CD8-positive, alpha-beta T cell (primary cell): ENCODE measurements at places on chromosomes 6 and 20.

DNA sequence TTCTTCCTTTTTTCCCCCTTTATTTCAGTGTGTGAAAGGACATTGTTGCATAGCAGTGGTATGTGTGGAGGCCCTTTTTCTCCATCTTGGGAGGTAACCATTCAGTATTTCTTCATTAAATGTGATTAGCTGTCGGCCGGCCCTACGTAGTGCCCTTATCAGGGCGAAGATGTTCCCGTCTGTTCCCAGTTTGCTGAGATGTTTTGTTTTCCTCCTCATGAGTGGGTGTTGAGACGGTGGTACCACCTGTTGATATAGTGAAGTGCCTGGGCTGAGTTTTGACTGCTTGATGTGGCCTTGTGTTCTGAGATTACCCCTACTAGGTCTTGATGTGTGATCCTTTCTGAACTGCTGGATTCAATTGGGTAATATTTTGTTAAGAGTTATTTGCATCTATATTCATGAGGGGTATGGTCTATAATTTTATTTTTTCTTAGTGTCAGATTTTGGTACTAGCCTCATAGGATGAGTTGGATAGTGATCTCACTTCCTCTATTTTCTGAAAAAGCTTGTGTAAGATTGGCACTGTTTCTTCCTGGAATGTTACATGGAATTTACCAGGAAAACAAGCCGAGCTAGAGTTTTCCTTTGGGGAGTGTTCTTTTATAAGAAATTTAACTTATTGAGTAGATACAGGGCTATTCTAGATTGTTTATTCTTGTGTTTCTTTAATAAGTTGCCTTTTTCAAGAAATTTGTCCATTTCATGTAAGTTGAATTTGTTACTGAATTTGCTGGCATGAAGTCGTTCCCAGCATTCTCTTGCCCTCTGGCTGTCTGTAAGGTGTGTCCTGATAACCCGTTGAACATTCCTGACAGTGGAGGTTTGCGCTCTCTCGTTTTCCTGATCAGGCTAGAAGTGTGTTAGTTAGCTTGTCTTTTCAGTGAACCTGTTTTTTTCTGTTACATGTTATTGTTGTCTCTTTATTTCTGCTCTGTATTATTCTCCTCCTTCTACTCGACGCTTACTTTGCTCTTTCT lies 4.3 kb downstream of the MTG2 start:
- no peak for DNase-seq

DNA sequence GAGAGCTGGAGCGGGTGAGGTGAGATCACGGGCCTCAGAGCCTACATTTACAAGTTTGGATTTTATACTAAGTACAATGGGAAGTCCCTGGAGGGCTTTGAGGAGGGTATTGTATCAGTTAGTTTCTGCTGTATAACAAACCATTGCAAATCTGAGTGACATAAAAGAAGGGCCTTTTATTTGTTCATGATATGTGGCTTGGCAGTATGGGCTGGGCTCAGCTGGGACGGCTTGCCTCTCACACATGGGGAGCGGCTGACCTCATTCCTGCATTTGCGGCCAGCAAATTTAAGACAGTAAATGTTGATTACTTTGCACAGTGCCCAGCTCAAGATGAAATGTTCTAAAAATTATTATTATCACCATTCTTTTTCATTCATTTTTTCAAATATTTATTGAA lies 21.7 kb downstream of the GDAP1L1 start:
- no peak for DNase-seq

DNA sequence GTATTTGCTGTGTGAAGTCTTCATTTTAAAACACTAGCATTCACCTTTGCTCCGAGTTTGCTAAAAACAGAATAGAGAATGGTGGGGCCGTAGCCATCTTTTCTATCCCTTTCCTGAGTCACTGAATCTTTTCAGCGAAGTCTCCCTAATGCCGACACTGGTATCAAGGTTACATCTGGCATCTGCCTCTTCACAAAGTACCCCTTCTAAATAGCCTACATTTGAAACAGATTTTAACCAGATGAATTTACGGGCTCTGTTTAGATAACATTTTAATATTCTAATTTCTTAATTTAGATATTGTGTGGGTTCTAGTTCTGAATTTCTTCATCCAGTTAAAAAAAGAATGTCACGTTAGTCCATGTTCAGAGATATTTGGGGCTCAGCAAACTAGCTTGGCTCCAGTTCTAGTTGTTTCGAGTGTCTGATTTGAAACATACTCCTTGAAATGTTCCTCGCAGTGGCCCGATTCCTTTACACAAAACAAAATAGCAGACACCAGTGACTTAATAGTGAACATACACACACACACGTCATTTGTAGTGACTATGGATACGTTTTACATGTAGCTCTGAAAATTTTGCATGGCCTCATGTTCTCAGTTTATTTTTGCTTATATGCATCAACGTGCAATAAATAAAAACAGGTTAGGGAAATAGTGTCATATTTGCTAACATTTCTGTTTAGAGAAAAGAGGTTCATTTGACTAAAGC lies 15.1 kb downstream of the DSP start:
- no peak for DNase-seq

- no peak for DNase-seq
Observed at GRCh38 chr20:5730131-5730530, 20.1 kb upstream of the SHLD1 start.

GRCh38 chr20:59891581-59891980 lies 41.9 kb downstream of the SYCP2 start:
- DNase-seq = no peak

DNA sequence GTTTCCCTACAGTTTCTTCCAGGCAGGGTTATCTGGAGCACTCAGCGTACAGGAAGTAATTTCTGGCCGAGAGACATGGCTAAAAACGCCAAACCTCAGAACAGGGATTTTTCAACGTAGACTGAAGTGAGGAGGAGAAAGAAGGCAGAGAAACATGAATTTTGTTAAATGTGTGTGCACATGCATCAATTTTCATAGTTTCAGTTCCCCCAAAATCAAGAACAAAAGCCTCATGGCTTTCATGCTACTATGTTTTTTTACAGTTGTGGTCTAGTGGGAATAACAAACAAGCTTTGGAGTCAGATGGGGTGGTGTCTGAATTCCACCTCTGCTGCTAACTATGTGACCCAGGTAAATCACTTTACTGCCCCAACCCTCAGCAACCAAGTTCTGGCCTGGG lies 4.9 kb downstream of the TOMM34 start:
- DNase-seq = no peak

DNA sequence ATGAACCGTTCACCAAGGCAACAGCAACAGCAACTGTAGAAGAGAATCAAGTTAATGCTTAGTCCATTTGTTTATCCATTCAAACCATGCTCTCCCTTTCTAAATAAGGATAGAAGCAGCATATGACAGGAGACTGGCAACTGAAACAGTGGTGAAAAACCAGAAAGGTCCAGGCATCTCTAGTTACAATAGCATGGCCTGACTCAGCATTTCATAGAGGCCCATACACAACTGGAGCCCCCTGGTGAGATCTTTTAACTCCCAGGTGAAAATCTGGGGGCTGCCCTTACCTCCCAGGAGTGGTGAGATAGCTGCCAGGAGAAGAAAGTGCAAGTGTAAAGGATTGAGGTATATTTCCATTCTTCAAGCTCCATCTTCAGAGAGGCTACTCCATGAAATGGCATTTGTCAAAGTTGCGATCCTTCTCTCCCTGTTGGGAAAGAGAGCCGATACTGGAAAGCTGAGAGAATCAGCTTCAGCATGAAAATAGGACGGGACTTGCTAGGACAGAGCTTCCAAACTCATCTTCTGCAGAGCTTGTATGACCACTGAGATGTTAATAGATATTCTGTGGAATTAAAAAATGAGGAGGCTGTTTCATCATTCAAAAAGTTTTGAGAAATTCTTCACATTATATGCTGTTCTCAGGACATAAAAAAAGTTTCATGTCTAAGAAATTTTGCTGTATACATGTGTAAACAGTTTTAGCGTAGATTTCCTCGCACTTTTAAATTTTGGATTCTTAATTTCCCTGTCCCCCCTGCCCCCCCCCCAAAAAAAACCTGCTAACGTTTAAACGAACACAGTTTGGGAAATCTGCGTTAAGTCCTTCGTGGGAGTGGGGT lies 10.9 kb upstream of the SLC2A12 start:
- no peak for DNase-seq

DNA sequence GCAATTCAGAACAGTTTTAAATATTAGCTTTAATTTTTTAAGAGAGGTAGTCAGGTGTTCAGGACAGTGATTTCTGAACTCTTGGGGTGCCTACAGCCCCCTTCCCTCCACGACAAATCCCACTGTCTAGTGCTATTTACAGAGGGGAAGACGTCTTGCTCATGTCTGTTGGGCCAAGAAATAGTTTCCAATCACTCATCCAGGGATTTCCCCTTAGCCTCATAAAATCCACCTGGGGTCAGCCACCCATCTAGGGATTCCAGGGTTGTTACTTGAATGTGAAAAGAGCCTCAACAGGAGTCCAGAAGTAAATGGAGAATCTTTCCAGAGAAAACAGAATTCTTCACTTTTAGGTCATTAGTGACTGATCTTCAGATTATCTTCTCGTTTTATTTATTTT lies 37.0 kb downstream of the BICRAL start:
- DNase-seq = no peak

GRCh38 chr6:112749673-112750072 lies 402.5 kb downstream of the RFPL4B start:
- DNase-seq = no peak

- no peak for DNase-seq
Observed at GRCh38 chr6:134550604-134551003, 232.7 kb upstream of the SGK1 start.

- DNase-seq = no peak
Observed at GRCh38 chr6:1117530-1118286, 194.2 kb upstream of the FOXQ1 start.

DNA sequence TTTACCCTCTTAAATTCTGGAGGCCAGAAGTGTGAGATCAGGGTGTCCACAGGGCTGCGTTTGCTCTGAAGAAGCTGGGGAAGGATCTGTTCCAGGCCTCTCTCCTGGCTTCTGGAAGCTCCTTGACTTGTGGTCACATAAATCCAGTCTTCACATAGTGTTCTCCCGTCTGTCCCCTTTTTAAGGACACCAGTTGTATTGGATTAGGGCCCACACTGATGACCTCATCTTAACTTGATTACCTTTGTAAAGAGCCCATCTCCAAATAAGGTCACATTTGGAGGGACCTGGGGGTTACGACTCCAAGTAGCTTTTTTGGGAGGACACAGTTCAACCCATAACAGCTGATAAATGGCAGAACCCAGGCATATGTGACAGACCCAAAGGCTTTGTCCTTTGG lies 20.0 kb upstream of the WFDC2 start:
- no peak for DNase-seq

GRCh38 chr6:132961610-132962009 lies 147.2 kb downstream of the RPS12 start:
- no peak for DNase-seq

- DNase-seq = no peak
Observed at GRCh38 chr20:6277661-6278240, 154.9 kb upstream of the FERMT1 start.

DNA sequence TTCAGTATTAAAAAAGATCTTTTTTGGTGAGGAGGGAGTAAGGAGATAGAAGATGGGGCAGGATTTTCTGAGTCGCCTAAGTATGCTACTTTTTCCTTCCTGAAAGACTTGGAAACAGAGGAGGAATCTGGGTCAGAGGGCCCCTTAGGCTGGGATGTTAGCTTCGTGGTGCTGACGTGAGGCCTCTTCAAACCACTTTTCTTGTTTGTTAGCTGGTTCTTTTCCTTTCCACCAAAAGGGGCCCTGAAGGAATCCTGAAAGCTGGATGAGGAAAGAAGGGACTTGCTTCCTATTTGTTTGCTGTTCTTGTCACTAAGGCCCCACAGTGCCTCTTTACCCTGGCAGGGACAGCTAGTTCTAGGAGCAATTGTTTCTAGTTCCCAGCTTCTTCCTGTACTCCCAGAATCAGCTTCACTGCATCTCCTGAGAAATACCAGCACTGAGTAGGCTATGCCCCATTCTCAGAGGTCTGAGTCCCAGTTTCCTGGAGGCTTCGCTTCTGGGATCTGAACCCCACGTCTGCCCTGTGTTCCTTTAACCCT lies 2.2 kb upstream of the IL20RA start:
- no peak for DNase-seq

DNA sequence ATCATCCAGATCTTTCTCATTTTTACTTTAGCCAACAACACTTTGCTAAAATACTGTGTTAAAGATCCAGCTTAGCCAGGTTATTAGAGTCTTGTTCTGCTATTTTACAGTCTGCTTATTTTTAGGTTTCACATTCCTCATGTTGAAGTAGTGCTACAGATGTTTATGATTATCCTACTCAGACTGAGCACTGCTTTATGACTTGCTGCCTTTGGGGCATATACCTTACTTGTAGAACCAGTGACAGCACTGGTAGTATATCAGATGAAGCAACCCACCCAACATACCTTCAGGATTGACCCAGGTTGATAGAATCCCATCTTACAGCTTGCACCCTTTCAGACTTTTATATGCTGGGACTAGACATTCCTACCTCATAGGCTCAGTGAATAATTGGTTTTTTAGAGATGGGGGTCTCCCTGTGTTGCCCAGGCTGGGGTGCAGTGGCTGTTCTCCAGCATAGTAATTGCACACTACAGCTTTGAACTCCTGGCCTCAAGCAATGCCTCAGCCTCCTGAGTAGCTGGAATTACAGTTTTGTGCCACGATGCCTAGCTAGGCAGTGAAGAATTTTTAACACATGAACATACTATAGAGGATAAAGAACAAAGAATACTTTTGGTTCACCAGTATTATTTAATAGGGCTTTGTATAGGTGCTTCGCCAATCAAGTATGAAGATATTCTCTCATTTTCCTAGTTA lies 63.8 kb upstream of the DYNLRB1 start:
- DNase-seq = no peak

- DNase-seq = no peak
Observed at GRCh38 chr6:111552241-111552744, 53.4 kb downstream of the TRAF3IP2 start.

GRCh38 chr6:90131614-90132423 lies 164.8 kb downstream of the BACH2 start:
- no peak for DNase-seq

DNA sequence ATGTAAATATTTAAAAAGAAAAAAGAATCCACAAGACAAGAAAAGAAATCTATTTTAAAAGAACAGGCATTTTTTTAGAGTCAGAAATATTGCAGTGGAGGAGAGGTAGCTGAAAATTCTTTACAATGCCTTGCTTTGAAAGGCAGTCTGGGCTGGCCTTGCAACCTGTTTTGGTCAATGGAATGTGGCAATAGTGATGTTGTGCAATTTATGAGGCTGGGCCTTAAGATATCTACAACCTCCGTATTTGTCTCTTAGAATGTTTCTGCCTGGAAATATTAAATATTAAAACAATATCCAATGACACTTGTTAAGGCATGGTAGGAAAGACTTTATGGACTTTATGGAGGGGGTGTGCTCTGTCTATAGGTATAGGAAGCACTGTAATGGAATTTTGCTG lies 14.8 kb upstream of the SCGN start:
- DNase-seq = no peak

- DNase-seq = no peak
Observed at GRCh38 chr6:16031278-16031981, 97.5 kb upstream of the MYLIP start.

GRCh38 chr6:13709689-13710551 lies 1.7 kb downstream of the RANBP9 start:
- no peak for DNase-seq
